Stimulated activated CD4-positive, alpha-beta T cell treated with anti-CD3 and anti-CD28 coated beads, Interleukin-1b, Interleukin-23, amount 100 ng/mL, for 1 hour (primary cell): ENCODE measurements at places on chromosomes 6 and 20.

- DNase-seq = no peak
These were observed 74.0 kb downstream of the SOBP start for GRCh38 chr6:107563694-107564588.

DNA sequence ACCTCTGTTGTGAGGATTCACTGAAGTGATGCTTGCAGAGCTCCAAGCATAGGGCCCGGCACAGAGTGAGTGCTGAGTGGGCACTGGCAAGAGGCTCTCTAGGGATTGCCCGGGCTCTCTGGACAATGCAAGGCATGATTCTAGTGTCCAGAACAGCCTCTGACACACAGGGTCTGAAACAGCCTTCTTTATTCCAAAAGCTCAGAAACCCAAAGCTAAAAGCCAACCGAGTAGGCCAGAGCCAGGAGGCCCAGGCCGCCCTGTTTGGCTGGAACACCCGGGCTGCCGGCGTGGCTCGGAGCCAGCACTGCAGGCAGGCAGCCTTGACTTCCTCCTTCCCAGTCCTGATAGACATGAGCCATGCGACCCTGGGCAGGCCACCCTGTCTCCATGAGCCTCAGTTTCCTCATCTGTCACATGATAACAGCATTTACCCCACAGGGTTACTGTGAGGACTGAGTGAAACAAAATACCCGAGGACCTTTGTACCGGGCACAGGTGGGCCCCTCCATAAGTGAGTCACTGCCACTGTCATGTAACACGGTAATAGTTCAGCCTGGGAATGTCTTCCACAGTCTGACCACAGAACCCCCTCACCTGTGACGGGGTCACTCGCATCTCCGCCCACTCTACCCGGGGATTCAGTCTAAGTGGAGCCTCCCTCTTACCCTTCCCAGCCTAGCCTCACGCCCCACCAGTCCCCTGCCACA, 51.5 kb downstream of the PTPRT start:
- no peak for DNase-seq

DNA sequence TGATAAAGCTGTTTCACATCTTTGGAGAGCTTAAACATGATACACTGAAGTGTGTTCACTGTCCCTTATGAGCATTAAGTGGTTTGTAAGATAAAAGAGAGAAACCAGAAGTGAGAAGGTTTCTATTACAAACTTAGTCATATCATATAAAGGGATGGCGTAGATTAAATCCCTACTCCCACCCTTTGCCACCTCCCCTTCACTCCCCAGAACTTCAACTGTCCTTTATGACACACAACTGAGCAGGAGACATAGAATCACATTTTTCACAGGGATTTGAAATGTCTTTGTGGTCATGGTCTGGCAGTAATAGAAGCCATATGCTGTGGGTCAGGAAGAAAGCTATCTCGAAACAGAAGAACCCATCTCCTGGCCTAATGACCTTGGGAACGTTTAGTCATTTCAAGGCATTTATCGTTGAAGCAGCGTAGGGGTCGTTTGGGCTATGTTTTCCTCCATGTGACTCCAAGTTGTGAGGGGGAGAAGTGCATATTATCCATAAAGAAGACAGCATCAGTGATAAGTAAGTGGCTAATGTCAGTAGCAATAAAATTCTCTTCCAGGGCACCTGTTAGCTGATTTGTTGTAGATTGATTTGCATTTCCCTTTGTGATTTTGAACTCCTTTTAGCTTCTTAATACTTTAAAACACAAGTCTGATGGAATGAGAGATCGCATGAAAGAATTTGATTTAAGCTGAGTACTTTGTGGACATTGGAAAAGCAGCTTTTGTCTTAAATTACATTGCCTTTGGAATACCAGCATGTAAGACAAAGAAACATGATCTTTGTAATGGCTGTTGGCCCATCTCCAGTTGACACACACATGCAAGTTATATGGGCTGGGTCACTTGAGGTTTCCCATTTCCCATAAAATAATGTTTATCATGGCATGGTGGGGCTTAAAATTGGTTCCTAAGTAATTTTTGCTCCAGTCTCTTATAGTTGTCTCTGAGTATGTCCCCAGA, 501.5 kb upstream of the FLRT3 start:
- no peak for DNase-seq

GRCh38 chr6:142857233-142857761, 87.7 kb downstream of the HIVEP2 start:
- DNase-seq = no peak

GRCh38 chr6:167330750-167331149, 5.9 kb downstream of the TTLL2 start:
- DNase-seq = no peak

GRCh38 chr20:46688151-46689081, 828 bp downstream of the TP53RK start:
- no peak for DNase-seq

- DNase-seq = no peak
These were observed 59.2 kb downstream of the STMND1 start for GRCh38 chr6:17161076-17161475.

- no peak for DNase-seq
These were observed 1.3 kb downstream of the SLC22A16 start for GRCh38 chr6:110475066-110475653.

DNA sequence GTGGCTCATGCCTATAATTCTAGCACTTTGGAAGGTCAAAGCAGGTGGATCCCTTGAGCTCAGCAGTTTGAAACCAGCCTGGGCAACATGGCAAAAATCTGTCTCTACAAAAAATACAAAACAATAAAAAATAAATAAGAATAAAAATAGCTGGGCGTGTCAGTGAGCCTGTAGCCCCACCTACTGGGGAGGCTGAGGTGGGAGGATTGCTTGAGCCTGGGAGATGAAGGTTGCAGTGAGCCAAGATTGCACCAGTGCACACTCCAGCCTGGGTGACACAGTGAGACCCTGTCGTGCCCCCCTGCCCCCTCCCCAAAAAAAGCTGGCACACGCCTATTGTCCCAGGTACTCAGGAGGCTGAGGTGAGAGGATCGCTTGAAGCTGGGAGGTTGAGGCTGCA, 35.1 kb upstream of the SRPK1 start:
- DNase-seq = no peak

- no peak for DNase-seq
These were observed 105.0 kb upstream of the QKI start for GRCh38 chr6:163309491-163310026.

- no peak for DNase-seq
These were observed 235 bp downstream of the MAP7 start for GRCh38 chr6:136550045-136550329.

GRCh38 chr6:108368431-108369030, 73.7 kb downstream of the AFG1L start:
- DNase-seq = no peak

- DNase-seq = no peak
These were observed 716.5 kb upstream of the NRSN1 start for GRCh38 chr6:23409531-23409930.

GRCh38 chr6:36964349-36964748, 9.8 kb downstream of the PI16 start:
- DNase-seq = no peak

GRCh38 chr20:21719592-21720214, 14.2 kb downstream of the PAX1 start:
- DNase-seq = no peak

DNA sequence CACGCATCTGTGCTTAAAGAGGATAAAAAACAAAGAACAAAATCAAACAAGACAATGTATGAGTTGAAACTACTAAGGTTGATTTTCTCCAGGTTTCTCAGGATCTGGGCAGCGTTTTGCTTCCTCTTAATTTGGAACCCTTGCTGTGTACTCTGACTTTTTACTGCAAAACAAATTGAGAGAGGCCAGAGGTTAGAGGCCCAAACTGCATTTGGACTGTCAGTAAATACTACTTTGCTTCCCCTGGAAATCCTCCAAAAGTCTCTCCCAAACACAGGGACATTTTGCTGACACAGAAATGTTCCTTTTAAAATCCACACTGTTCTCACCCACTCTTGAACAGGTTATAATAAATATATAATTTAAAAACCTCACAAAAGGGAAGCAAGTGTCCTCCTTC, 1.1 kb downstream of the ARG1 start:
- DNase-seq = no peak

DNA sequence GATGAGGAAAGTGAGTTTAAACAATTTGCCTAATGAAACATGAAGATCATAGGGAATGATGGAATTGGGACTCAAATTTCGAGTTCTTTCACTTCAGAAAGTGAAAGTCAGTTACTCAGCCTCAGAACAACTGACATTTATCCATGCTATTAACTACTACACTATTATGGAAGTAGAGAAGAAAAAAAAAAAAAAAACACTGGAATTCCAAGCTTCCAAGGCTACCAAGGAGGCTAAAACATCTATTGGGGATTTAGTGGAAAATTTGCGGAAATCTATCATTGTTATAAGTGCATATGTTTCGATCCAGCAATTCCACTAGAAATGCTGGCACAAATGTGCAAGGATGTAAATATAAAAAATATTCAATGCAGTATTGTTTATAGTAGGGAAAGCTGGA, 70.4 kb downstream of the TSHZ2 start:
- DNase-seq = no peak

GRCh38 chr6:21263531-21264287, 329.8 kb upstream of the SOX4 start:
- no peak for DNase-seq

DNA sequence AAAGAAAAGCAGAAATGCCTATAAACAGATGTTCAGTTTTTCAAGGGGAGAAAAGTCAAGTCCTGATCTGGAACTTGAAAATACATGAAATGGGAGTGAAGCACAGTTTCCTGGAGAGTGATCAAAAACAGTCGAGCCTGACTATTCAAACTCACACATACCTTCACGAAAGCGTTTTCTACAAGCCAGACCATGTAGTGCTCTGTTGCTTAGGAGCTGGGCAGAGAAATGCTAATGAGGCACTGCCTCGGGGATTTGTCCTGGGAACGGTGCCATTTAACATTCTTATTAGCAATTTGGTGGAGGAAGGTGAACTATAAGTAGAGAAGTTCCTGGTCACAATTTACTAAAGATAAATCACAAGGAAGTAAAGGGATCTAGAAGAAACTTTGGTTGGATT, 5.9 kb downstream of the NHSL1 start:
- no peak for DNase-seq

DNA sequence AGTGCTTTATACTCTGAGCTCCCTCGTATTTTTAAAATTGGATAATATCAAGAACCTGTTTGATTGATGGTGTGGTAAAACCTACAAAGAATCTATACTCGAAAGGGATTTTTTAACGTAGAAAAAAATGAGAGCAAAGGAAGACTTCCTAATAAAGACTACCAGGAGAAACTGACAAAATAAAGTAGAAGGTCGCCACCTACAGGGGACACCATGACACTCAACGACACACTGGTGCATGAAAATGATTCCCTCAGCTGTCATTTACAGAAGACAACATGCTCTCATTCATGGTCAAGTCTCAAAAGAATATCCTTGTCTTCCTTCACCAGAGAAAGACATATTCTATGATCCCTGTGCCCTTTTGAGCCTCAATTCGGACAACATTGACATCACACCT, 10.1 kb upstream of the NHSL1 start:
- no peak for DNase-seq

- DNase-seq = no peak
These were observed 691.3 kb downstream of the PHF3 start for GRCh38 chr6:64326939-64327338.

DNA sequence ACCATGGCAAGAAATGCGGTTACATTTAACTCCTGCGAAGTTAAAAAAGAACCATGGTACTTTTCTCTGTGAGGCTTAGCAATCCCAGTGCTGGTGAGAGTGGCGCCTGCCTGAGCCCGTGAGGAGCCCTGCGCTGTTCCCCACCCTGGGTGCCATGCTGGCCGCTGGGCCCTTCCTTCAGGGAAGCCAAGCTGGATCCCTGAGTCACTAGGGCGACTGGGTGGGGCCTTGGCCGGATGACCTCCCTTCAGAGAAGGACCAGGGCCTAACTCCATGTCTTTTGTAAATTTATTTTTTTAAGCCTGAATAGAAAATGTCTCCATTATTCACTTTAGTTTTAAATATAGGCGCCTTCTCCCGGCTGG, 209.1 kb downstream of the ERMARD start:
- no peak for DNase-seq

DNA sequence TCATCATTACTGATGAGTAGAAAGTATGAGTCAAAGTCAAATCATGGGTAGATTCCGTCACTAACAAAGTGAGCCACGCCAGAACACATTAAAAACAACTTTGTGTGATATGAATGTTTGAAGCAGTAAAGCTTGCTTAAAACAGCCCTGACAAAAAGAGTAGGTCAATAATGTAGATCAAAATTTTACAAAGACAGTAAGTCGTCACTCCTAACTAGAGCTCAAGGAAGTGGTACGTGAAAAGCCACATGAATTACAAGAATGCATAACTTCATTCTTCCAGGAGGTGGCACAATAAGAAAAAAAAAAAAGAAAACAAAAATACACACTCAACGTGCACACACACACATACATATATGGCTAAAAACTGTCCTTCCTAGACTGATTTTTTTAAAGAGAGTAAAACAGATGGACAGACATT, 69.9 kb downstream of the HACE1 start:
- DNase-seq = no peak

- no peak for DNase-seq
These were observed 48.1 kb downstream of the PSMG4 start for GRCh38 chr6:3306848-3307247.

DNA sequence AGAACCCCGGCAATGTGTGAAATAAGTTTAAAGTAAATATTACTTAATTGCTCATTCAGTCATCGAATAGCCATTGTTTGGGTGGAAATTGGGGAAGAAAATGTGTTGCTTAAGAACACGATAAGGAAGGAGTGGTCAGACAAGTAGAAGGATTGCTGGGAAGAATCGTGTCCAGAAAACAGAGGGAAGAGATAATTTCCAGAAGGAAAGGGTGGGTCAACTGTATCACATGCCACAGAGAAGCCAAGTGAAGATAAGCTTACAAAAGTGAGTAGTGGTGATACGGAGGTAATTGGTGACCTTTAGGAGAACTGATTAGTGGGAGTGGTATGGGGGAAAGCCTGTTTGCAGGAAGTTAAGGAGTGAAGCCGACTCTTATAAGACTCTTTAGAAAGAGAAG, 306.2 kb downstream of the SOX4 start:
- no peak for DNase-seq

DNA sequence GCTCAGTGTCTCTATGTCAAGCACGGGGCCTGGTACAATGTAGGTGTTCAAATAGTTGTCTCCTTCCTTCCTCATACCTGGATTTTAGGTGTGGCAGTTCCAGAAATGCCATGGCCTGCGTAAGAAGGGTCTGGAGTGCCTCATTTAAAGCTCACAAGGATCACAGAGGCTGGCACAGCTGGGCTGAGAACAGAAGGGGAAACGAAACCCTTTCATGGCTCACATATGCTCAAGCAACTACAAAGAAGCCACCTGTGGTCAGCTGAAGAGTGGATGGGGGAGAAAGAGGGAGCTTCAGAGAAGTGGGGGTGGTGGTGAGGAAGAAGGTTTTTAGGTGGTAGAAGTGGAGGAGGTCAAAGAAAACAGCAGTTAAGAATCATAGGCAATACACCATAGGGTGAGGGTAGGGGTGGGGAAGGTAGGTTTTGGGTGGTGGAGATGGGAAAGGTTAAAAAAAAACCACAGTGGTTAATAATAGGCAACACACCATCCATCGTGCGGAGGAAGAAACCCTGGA, 17.0 kb upstream of the TOP1 start:
- DNase-seq = no peak
